ENCODE measurements at places on chromosomes 13 and 19. TPM values are rescaled to one million over a fixed set of nuclear protein-coding genes. Genes with fewer than 3 reads are reported as not detected.

The SH2D3A gene
- total RNA-seq, result 0.45 TPM

The LGI4 gene
- 244 TPM for total RNA-seq

The OR4F17 gene
- not detected for total RNA-seq

The SELENOV gene
- total RNA-seq, result not detected

The ZNF552 gene
- 6.6 TPM for total RNA-seq

The LRRC25 gene
- total RNA-seq, result 8.2 TPM

The DNMT1 gene
- total RNA-seq, result 70.8 TPM

The NCLN gene
- total RNA-seq, result 25.4 TPM

The HAUS5 gene
- 13.5 TPM for total RNA-seq

The CEACAM3 gene
- total RNA-seq, result 3.3 TPM

The ZNF844 gene
- total RNA-seq, result 21.3 TPM

The EIF3K gene
- 168 TPM for total RNA-seq

The CEACAM21 gene
- 2.5 TPM for total RNA-seq

The SLITRK6 gene
- total RNA-seq, result 0.80 TPM

The TEX29 gene
- total RNA-seq, result 1.6 TPM

The ZNF426 gene
- 21.6 TPM for total RNA-seq

The SPRY2 gene
- total RNA-seq, result 78.3 TPM

The ADGRE3 gene
- 1.9 TPM for total RNA-seq

The CASP14 gene
- total RNA-seq, result not detected

The CLDND2 gene
- 2.4 TPM for total RNA-seq

The ATP11A gene
- total RNA-seq, result 75.6 TPM

The APOE gene
- 79.3 TPM for total RNA-seq

The HMG20B gene
- total RNA-seq, result 72.9 TPM

The PEG3 gene
- total RNA-seq, result 14.4 TPM

The TEX26 gene
- total RNA-seq, result 0.31 TPM

The PTGIR gene
- 8.0 TPM for total RNA-seq

The DMRTC2 gene
- total RNA-seq, result not detected

The ZNF69 gene
- 7.4 TPM for total RNA-seq

The GPC6 gene
- 37.8 TPM for total RNA-seq

The ANKRD24 gene
- 1.3 TPM for total RNA-seq

The LILRB1 gene
- 10.7 TPM for total RNA-seq

The CRX gene
- 0.09 TPM for total RNA-seq

Measured in sciatic nerve (tissue), 2 donors.